Stimulated activated CD4-positive, alpha-beta T cell treated with anti-CD3 and anti-CD28 coated beads, Interleukin-2, amount 100 ng/mL, for 24 hours (primary cell): ENCODE measurements at places on chromosomes 5 and 9.

DNA sequence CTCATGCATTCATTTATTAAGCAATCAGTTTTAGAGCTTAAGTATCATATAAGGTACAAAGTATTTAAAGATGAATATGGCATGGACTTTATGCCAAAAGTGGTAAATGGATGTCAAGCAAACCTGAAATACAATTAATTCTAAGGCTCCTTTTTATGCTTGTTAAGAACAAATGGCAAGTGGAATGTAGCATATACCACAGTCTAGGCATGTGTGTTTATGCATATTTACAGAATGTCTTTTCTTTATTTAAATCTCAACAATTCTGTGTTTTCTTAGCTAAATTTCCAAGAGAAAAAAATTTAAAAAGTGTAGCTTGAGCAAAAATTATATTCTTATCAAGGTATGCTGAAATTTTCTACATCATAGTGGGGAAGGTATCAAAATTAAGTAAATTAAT lies 39.8 kb downstream of the MPDZ start:
- DNase-seq = no peak

DNA sequence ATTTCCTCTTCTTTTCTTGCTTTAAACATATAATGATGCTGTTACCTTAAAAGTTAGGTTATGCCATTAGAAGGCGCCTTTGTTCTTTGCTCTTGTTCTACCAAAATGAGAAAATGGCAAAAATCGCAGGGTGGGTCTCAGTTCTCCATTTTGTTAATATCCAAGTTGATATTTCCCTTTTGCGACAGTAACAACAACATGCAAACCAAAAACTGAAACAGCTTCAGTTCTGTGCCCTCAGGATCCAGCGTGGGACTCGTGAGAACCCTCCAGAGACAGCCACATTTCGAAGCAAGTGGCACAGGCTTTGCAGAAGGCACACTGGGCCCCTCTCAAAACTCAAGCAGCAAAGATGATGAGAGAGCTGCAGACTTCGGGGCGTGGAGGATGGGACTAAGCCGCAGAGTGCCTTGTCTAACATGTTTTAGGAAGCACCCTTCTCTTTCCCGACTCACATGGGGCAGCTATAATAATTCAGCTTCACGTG lies 33.0 kb upstream of the LCP2 start:
- DNase-seq = peak; percentile 42

- DNase-seq = no peak
These were observed 747.1 kb downstream of the CETN3 start for GRCh38 chr5:89662499-89662898.

- DNase-seq = no peak
These were observed at the start of gene PCDHAC1 for GRCh38 chr5:140925806-140926442. PCDHAC1 (plus strand) TSS chr5:140926299; CDS start chr5:140926893, 594 bp downstream.

DNA sequence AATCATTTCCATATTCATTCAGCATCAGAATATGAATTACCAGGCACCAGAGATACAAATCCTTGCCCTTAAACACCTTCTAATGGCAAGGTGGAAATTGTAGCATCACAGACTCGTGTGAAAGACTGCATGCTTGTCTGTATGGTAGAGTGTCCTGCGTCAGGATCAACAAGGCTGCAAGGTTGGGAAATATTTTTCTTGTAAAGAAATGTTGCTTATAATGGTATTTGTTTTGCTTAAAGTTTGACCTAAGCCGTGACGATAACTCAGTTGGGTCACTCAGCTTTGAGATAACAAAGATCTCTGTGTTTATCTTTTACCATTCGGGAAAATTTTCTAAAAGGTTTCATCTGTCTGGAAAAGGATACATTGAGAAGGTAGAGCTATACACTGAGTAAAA lies 87.6 kb downstream of the BASP1 start:
- no peak for DNase-seq

DNA sequence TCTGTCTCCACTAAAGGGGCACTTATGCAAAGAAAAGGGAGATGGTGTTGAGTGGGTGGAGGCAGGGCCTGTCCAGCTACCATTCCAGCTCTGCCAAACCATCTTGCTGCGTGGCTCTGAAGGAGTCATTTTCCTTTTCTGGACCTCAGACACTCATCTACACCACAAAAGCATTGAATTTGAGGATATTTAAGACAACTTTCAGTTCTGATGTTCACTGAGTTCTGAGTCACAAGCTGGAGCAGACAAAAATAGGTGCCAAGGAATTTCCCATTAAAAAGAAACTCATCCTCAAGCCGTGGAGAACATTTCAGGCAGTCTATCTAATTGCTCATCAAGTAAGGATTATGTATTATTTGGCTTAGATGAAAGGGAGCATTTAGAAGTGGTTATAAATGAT lies 195.0 kb upstream of the TBC1D2 start:
- DNase-seq = no peak

DNA sequence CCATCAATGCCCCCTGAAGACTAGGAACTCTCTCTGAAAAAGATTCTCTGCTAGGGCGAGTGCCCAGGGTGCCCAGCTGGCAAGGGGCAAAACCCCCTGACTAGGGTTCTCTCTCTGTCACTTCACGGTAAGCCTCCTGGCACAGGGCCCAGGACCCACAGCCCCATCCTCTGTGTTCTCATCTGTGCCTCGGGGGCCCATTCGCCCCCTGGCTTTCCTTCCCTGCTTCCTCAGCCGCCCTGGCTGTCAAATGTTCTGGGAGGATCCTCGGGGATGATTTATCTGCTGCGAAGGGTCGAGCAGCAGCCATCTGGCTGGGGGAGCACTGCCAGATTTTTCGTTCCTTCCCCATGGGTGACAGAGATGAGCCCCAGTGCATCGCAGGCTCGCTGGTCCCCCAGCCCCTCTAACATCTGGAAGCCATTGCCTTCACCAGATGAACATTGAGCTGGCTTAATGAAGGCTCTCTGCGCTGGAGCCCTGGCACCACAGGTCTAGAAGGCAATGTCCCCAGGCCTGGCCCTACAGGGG lies 24.2 kb downstream of the HMCN2 start:
- DNase-seq = no peak
